ENCODE measurements at places on chromosomes 5 and 9.

- DNase-seq = no peak
Observed at GRCh38 chr9:87193925-87194868, 246.9 kb upstream of the GAS1 start.

GRCh38 chr5:1180841-1181271 is 20.5 kb upstream of the SLC6A19 start:
- no peak for DNase-seq

DNA sequence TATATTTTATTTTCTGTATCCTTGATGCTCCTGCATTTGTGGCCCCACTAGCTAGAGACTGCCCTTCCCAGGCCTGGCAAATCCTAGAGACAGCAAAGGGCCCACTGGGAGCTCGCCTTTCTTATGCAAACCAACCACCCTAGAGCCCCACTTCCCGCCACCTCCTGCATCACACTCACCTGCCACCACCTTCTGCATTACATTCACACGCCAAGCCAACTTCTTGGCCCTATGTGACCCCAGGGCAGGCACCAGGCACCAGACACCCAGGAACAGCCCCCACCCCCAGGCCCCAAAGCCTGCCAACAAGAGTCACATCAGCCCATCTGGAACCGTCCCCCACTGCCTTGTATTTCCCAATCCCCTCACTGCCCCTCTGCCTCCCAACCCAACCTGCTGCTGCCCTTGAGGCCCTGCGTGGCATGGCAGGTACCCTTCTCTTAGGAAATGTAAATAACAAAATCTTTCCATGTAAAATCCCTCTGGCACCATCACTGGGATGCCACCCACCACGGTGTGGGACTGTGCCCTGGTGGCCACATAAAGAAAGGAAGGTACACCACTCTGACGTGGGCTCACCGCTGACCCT is 22.0 kb downstream of the ROR2 start:
- DNase-seq = no peak

- no peak for DNase-seq
Observed at GRCh38 chr5:134582281-134582680, 50.3 kb downstream of the SAR1B start.

DNA sequence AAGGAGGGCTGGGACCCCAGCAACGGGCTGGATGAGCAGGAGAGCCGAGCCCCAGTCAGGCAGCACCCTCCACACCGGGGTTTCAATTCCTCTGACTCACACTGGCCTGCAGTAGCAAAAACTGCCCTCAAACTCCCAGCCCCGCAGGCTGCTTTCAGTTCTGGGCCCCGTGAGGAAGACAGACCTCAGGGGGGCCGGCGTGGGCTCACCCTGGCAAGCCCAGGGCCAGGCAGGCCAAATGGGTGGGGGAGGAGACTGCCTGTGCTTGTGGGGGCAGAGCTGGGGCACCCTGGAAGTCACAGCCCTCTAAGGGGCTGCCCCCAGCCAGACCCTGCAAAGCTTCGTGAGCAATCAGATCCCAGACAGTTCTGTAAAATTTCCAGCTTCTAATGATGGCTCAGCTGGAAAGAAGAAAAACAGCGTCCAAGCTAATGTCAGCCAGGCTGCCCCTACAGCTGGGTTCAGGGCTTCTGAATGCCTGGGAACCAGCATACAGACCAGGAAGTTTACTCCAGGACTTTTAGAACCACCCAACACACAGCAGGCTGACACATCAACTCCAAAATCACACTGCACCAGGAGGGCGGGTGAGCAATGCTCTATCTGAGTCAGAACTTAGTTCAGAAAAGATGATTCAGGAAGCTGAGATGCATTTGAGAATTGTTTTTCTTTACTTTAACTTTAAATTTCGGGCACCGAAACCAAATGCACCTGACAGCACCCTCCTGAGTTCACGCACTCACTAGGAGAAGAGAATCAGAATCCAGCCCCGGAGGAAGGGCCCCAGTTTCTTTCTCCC is 34.7 kb downstream of the LPCAT1 start:
- no peak for DNase-seq
